Activated CD4-positive, alpha-beta T cell treated with anti-CD3 and anti-CD28 coated beads, Interleukin-2, amount 10 ng/mL, durations not matched to agents 7 days and 5 days (primary cell): ENCODE measurements at places on chromosomes 3 and 15.

DNA sequence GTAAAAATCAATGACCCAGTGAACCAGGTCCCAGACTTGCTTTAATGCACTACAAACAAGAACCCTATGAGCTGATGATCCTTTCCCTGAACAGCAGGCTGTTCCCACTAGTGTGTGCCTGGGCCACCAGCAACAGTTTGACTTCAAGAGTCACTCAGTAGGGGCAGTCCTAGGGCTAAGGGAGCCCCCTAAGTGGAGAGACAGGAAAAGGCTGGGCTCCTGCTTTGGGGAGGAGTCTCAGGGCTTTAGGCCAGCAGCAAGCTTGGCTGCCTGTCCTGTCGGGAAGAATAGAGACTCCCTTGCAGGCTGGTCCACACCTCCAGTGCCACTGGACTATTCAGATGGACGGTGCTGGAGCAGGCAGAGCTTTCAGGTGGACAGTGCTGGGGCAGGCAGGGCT lies 29.4 kb upstream of the ADCY5 start:
- no peak for DNase-seq

- DNase-seq: no peak
These were observed 153.6 kb upstream of the ONECUT1 start for GRCh38 chr15:52943746-52944145.

- DNase-seq: no peak
These were observed 408.2 kb upstream of the TGFBR2 start for GRCh38 chr3:30198162-30198561.

DNA sequence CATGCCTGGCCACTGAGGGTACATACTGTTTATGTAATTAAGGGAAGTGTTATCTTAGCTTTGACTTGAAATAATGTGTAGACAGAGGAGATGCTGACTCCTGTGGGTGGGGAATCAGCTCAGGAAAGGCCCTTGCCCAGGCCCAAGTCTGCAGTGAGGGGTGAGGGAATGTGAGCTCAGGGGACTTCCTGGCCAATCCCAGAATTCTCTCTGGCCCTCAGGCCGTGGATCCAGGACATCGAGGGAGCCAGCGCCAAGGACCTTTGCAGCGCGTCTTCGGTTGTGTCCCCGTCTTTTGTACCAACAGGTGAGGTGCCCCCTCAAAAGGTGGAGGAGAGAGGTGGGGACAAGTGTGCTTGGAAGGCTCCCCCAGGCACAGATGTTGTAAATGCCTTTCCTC lies 6.4 kb downstream of the CIB1 start:
- DNase-seq: no peak

DNA sequence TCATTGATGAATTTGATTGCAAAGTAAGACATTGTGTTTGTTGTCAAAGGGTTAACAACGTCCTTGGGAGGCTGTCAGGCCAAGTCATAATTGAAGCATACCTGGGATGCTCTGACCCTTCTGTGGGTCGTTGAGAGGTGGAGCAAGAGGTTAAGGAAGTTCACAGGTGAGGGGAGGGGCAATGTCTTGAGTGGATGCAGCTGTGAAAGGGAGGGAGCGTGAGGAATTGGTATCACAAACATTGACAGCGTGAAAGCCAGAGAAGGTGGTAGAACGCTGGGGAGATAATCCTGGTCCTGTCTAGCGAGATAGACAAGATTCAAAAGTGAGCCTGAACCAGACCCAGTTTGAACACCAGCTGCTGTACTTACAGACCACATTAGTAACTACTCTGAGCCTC lies 79.4 kb downstream of the HES1 start:
- DNase-seq: no peak

DNA sequence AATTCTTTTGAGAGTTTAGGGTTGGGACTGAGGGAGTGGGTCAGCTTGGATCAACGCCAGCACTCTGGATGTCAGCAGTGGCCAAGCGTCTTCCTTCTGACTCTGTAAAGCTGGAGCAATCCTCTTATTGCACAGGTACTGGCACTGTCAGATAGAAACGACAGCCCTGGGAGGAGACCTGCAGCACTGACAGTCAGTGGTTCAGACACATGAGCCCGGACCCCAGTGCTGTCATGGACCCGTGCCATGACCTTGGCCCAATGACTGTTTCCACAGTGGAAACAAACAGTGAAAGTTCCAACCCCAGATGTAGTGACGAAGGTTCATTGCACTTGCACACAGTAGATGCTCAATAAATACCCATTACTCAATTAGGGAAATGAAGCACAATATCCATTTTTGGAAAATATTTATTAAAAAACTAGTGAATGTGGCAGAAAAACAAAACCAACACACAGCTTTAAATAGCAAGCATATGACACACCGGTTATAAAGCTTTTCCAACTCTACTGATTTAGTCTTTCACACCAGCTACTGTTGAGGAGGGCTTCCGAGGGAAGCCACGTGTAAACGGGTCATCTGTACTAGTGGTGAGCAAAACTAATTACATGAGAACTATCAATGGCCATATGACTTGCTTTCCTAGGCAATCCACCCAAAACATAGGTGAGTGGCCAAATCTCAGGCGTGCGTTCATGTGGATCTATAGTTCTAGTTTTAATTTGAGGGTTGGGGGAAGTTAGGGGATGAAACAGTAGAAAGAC lies 22.1 kb downstream of the SIAH2 start:
- DNase-seq: no peak

- DNase-seq: no peak
These were observed 34.8 kb upstream of the WNT5A start for GRCh38 chr3:55521738-55522421.

DNA sequence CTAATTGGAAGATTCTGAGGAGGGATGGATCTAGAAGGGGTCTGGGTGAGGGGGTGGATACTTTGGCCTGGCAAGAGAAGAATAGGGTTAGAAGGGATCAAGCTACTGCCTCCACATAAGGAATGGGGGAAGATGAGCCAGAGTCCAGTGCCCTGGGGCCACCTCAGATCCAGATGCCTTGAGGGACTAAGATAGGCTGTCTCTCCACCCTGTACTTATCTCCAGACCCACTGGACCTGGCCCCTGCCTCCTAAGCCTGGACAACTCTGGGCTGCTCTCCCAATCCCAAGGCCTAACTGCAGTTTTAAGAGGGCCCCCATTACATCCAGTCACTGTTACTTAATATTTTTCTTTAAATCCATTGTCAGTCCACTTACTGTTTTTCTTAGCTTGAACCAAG lies 2.0 kb downstream of the DVL3 start:
- DNase-seq: no peak

- no peak for DNase-seq
These were observed 254.8 kb upstream of the EOMES start for GRCh38 chr3:27976933-27977332.

GRCh38 chr3:192364316-192364715 lies 363.0 kb downstream of the FGF12 start:
- DNase-seq: no peak

GRCh38 chr15:51677452-51677851 lies 3.9 kb upstream of the SCG3 start:
- no peak for DNase-seq

GRCh38 chr3:44802011-44802410 lies 40.4 kb downstream of the KIF15 start:
- no peak for DNase-seq

DNA sequence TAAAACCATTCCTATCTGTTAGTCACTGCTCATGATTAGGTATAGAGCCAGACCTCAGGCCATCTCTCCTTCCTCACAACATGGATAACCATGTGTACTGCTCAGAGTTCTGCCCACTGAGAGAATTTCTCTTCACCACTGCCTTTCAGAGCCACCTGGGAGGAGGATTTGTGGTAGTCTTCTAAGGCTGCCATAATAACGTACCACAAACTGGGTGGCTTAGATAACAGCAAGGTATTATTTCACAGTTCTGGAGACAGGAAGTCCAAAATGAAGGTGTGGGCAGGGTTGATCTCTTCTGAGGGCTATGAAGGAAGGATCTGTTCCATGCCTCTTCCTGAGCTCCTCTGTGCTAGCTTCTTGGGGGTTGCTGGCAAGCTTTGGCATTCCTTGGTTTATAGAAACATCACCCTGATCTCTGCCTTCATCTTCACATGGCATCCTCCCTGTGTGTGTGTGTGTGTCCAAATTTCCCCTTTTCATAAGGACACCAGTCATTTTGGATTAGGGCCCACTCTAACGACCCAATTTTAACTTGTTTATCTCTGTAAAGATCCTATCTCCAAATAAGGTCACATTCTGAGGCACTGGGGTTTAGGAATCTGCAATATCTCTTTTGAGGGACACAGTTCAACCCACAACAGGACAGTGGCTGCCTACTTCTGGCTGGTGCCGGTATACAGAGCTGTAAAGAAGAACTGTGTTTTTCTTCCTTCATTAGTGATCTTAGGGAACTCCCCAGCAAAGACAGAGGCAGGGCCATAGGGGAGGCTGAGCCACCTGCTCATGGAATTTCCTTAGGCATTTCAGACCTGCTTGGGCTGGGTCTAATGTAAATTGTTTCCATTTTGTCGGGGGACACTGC lies 42.1 kb upstream of the NOX5 start:
- DNase-seq: no peak

GRCh38 chr3:185929192-185930151 lies 8.3 kb downstream of the TRA2B start:
- no peak for DNase-seq

DNA sequence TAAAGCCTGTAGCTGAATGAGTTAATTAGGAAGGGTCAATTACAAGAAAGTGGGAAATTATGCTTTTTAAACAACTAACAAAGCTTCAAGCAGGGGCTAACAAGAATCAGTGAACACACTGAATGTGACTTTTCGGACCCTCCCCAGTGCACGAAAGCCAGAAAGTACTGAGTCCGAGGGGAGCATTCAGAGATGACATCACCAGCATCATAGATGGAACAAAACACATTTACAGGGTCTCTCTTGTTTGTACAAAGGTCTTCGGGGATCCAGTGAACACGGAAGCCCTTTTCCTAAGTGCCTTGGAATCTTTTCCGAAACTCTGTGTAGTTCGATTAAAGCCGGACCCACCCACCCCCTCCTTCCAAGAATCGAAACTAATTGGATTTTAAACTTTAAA lies 829 bp downstream of the DCP1A start:
- DNase-seq: peak; percentile 9

DNA sequence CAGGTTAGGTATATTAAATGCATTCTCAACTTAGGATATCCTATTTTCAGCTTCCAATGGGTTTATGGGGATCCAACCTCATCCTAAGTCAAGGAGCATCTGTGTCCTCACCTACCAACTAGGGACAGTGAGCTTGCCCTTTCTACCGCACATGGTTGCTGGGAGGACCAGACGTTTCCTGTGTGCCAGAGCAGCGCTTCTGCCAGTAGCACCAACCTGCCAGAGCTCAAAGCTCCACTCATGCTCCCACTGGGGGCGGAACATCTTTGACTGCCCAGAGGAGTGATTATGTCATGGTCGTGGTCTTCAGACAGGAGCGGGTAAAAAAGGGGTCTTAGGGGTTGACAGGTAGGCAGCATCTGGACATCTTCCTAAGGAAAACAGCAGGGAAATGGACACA lies 24.7 kb downstream of the XPC start:
- no peak for DNase-seq

- no peak for DNase-seq
These were observed 237.4 kb upstream of the PPP2R3A start for GRCh38 chr3:135728007-135728721.

DNA sequence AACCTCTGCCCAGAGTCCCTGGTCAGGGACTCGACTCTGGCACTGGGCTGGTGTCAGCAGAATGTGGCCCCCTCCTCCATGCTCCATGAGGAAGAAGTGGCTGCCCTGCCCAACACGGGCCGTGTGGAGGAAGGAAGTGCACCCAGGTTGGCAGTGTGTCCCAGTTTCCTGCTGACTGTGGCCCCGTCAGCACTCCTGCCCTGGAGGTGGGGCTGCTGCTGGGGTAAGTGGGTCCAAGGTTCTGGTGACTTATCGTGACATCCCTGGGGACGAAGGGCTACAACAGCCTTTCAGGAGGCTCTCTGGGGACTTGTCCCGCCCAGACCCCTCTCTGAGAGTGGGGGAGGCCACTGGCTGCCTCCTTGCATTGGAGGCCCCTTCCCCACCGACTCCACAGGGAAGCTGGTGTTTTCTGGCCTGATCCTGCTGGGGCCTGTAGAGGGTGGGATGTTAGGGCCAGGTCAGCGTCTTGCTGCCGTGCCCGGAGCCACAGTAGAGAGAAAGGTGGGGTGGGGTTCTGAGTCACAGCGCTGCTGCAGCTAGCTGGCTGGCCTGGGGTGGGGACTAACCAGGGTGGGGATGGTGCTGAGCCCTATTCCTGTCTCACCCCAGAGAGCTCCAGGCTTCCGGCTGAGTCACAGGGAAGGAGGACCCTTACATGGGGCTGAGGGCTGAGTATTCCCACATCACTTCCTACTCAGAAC lies 10.5 kb downstream of the SEMA4B start:
- DNase-seq: no peak

DNA sequence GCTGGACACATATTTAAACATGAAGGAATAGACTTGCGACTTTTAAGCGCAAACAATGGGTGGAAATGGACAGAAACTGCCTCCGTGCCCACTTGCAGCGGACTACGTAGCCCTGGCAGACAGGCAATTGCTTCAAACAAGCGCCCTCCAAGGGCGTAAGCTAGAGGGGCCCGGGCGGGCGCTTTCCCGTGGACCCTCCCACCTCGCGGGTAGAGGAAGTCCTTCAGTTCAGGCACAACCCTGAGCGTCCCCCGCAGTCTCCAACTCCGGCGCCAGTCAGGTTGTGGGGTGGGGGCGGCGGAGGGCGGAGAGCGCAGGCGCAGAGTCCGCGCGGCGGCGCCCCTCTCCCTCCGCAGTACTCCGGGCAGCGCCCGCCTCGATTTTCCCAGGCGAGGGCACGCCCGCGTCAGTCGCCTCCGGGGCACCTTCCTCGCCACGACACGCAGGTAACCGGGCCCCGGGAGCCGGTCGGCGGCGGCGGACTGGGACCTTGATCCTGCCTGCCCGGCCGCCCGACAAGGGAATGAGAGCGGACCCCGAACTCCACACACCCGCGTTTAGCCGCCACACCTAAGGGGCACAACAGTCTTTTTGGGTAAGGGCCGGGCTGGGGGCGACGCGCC lies at the start of gene SLC35G2:
TSS of gene SLC35G2 (plus strand) at position 358 of the 623 bp plus-strand sequence. CDS start 35,335 bp downstream, outside the sequence.
- DNase-seq: peak; percentile 19

- DNase-seq: no peak
These were observed 8.2 kb upstream of the PAQR5 start for GRCh38 chr15:69290346-69291164.

GRCh38 chr3:66795365-66795764 lies 202.7 kb upstream of the KBTBD8 start:
- DNase-seq: no peak

- DNase-seq: no peak
These were observed 440.2 kb downstream of the LPP start for GRCh38 chr3:188594139-188594538.
